ENCODE measurements at places on chromosomes 6 and 20.

DNA sequence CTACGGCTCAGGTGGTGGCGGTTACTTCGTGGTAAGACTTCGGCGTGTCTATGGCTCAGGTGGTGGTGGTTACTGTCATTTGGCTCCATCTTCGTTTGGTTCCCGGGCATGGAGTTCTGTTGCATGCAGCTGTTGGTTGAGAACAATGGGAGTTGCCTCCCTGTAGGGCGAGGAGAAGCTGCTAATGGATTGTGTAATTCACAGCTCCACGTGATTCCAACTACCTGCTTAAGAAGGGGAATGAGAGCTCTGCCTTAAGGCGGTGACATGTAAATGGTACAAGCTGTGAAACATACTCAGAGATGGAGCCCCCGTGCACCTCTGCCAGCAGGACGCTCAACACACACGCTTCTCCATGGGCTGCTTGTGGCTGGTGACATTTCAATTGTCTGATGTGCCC, 12.4 kb upstream of the DACT2 start:
- no peak for DNase-seq

- no peak for DNase-seq
These were observed 27.0 kb upstream of the ECI2 start for GRCh38 chr6:4162370-4162769.

DNA sequence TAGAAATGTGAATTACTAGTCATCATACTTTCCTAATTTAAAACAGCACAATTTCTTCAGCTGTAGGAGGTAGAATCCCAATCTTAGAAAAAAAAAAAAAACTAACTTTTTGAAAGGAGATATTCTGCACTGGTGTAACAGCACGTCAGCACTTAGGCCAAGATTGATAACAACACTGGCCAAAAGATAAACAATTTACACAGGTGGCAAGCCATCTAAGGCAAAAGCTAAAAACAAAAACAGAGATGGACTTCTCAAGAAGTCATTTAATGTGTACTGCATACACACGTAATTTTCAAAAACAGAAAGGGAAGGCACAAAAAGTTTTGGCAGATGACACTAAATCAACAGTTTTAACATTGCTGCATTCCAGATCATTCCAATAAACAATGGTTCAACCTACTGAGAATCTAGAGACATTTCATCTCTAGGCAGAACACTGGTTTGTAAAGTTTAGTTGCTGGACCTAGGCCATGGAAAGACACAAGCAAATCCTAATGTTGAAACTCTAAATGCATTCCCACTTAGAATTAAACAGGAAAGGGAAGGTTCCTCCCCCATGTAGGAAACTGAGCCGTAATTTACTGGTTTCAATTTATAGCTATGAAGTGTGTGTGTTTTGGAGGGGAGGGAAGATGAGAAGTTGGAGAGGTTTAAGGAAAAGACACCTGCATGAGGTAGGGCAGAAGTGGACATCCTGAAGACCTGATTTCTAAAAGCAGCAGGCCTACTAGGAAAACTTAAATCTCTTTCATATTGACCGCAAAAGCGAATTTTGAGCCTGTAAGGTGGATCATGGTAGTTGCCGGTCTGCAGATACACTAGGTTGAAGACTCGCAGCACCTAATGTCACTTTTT, 1.3 kb downstream of the GCLC start:
- no peak for DNase-seq

DNA sequence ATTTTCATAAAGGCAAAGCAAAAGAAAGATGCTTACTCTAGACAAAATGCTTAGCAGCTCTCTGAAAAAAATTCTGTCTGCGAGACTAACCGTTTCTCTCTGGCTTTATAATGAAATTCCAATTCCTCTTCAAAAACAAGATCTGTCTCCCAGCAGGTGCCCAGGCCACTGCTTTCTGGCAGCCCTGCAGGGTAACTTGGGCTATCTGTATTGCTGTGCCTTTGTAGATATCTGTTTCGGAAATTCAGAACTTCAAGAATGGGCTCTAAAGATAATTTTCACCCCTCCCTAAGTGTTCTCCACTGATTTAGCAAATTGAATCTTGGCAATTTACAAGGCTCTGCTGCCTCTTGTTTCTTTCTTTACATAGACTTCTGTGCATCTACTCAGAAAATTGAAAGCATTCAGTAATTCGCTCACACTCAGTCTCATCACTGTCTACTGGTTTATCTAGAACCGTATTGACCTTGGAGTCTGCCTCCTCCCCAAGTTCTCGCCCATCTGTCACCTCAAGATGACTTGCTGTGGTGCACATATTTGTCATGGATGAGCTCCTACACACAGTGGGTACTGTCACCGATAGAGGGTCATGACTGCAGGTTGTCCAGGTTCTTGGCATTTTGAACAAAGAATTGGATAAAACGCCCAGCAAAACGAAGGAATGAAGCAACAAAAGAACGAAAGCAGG, 26.4 kb upstream of the FABP7 start:
- DNase-seq: no peak

- no peak for DNase-seq
These were observed 201.6 kb downstream of the SYNDIG1 start for GRCh38 chr20:24670981-24671380.

GRCh38 chr6:83885984-83886383, 26.5 kb downstream of the CYB5R4 start:
- no peak for DNase-seq

DNA sequence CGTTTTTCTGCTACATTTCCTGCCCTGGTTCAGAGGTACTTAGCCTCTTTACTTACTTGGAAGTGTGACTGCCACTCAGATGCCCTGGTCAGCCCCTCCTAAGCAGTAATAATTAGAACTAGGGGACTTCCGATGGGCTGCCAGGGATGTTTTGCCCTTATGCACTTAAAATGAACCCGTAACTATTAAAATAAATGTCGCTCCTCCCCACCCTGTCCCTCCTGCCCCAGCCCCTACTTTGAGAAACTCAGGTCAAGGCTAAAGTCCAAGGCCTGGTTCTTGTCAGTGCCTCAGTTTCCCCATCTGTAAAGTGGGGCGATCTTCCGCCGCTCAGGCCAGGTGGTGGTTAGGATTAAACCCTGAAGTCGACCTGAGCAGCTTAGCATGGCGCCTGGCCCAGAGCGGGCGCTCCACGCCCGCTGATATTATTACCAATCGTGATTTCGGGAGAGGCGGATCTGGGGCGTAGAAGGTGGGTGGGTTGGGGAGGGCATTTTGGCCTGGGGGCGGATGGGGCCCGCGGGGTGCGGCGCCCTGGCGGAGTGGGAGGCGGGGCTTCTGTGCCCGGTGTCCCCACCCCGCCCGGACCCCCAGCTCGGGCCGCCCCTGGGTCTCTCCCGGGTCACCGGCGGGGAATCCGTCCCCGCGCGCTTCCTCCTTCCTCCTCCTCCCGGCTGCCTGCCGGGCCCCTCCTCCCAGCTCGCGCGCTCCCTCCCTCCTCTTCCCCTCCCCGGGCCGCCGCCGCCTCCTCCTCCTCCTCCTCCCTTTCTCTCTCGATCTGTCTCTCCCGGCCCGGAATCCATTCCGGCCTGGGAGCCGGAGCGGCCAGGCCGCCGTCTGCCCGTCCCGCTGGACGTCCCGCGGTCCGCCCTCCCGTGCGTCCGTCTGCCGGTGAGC, at the start of gene SRC:
Gene SRC, plus strand, starts transcription at position 802 of the 897 bp plus-strand sequence. CDS start 38,014 bp downstream, outside the sequence.
- peak; percentile 54 for DNase-seq

GRCh38 chr6:98808541-98809210, 25.7 kb upstream of the POU3F2 start:
- DNase-seq: no peak

DNA sequence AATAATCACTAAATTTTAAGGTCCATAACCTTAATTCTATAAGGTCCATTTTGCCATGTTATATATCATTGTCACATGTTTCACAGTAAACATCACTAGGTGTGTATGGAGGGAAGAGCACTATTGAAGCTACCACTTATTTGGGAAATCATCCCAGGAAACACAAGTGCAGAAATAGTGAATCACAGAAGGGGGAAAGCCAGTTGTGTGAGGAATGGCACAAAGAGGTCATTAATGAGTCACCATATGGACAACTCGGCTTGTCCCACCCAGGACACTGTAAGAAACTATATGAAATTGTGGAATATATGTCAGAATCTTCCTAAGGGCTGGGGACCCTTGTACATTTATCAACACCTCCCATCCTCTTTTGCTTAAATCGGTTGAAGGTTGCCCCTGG, 13.7 kb downstream of the BTN3A1 start:
- DNase-seq: no peak

DNA sequence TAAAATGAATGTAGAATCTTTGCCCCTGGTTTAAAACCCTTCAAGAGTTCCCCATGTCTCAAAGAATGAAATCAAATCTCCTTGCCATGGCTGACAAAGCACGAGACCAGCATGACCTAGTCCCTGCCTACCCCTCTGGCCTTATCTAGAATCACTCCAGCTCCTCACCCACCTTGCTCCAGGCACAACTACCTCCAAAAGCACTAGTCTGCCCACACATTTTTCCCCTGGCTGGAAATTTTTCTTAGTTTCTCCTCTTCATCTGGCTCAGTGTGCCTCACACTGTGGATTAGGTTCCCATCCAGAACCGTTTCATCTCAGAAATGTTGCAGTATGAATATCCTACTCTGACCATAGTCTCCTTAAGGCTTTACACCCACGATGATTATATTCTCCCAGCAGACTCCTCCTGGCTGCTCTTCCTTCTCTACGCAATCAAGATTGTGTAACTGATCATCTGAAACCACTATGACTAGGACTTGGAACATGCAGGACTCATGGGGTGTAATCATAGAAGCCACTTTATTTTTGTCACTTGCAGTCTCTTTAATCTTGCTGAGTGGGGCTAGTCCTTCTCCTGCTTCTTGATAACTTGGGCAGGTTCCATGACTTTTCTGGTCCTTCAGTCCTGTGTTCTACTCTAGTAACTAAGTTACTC, 7.8 kb upstream of the MRS2 start:
- peak; percentile 6 for DNase-seq

All from NCI-H460 (cell line).